GM20000 (cell line): ENCODE measurements at places on chromosomes 7 and 10.
A peak's percentile ranks its signal among the peaks of the same experiment; 100 is the strongest.

DNA sequence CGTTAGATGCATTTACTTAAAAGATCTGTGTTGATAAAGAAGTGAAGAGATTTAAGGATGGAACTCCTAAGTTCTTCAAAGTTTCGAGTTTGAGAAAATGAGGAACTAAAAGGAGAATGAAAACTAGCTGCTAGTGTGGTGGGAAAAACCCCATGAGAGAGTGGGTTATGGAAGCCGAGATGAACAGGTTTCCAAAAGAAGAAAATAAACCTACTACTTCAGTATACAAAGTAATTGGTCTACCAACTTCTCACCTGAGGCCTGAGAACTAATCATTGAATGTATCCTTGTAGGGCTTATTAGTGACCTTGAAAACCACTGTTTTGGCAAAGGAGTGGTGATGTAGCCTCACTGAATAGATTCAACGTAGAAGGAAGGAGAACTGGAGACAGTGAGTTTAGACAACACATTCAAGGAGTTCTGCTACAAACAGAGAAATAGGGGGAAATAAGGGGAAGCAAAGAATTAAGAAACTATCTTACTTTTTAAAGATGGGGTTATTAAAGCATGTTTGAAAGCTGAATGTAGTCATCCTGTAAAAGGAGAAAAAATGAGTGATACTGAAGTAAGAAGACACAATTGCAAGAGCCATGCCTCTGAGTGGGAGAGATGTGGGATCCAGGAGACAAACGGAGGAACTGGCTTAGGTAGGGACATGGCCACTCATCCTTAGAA is 50.8 kb downstream of the CH25H start:
- no peak for DNase-seq

DNA sequence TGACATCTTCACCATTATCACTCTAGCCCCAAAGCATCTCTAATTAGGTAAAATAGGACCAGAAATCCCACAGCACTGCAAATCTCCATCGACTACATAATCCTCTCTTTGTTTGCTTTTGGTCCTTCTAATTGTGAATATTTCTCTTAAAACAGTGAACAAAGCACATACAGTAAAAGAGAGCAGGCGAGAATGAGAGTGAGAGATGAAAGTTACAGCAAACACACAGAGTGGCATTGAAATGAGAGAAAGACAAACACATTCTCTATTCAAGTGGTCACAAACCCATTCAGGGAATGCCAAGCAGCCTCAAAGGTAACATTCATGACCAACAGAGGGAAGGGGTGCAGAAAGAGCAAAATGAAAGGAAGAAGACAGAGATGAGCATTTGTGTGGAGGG is 109.8 kb upstream of the PTN start:
- no peak for DNase-seq

- no peak for DNase-seq
Measured at GRCh38 chr10:101444058-101444898, 90.3 kb downstream of the BTRC start.

DNA sequence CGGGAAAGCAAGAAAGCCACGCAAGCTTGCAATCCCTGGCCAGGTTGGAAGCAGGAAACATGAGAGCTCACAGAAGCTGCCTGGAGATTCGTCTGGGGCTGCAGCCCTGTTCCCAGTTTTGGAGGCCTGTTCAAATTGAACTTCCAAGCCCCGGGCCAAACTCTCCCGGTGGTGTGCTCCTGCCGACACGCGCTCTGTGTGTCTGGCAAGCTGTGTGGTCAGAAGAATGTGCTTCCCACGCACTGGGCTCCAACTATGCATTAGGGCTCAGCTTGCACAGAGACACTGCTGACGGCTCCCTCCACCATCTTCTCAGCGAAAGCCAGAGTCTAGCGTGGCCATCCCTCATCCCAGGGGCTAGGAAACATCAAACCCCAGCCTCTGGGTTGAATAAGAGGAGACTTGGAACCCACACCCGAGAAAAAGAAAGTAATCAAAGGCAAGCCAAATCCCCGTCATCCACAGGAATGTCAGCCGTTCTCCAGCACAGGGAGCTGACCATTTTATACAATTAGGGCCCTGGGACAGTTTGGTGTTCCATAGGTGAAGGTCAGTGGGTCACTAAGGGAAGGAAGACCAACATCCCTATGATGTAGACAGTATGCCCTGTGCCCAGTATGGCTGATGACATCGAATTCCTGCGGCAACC is 107.2 kb downstream of the FGFR2 start:
- DNase-seq, result no peak

- peak; percentile 41 for DNase-seq
Measured at GRCh38 chr7:41696323-41696916, 6.5 kb downstream of the INHBA start.

DNA sequence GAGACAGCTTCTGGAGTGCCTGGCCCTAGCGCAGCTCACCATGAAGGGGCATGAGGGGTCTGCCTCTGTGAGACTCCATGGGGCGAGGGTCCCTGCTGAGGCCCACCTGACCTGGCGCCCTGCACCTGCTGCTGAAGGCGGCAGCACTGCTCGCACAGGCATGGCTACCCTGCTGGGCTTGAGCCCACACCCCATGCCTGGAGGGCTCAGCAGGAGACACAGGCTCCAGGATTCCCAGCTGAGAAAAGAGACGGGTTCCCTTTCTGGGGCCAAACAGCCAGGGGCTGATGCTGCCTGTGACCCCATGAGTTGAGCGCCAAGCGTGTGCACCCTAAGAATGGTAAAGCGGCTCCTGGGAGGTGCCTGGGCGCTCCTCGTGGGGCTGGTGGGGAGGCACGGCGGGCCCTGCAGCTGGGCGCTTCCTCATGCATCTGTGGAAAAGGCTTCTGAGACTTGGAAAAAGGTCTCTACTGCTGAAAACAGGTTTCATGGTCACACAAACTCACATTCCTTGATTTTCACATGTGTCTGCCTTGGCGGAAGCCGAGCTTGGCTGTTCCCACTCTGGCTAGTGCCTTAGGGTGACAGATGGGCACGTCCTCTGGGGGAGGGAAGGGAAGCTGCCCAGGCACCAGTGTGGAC is 233.4 kb downstream of the ZMYND11 start:
- DNase-seq, result no peak

DNA sequence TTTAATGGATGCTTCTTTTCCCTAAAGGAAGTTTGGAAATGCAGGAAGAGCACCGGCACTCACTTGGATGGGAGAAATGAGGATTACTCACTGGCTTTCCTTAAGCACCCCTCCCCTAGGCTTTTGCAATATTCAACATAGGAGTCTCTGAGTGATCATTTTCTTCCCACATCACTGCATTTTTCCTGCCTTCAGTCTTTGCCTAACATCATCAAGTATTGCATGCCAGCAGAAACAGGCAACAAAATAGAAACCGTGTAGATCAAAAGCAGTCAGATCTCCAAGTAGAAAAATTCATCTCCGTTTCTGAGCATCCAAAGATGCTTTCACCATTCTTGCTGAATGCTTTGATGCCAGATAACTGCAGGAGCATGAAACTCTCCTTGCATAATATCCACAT is 119.9 kb downstream of the ADCYAP1R1 start:
- DNase-seq, result no peak

GRCh38 chr7:12431886-12432556 is 28.4 kb upstream of the VWDE start:
- DNase-seq, result no peak

- no peak for DNase-seq
Measured at GRCh38 chr10:130177250-130177649, 41.1 kb downstream of the GLRX3 start.

DNA sequence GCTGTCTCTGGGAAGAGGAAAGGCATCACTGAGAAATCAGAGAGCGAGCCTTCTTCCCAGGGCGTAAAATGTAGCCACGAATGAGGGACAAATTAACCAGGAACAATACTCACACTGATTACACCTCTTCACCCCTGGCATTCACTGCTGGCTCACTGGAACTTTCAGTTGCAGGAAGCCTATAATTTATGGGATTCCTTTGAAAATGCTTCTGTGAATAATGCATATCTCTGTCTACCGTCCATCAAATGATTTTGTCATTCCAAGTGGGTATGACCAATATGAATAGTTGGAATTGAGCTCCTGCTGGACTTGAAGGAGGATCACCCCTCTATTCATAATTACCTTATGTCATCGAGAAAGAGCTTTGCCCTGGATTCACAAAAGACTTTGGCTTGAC is 360.3 kb upstream of the FZD8 start:
- no peak for DNase-seq

- no peak for DNase-seq
Measured at GRCh38 chr10:10293041-10293440, 724.6 kb upstream of the CELF2 start.

GRCh38 chr10:1299041-1299726 is 243.0 kb downstream of the WDR37 start:
- peak; percentile 33 for DNase-seq

DNA sequence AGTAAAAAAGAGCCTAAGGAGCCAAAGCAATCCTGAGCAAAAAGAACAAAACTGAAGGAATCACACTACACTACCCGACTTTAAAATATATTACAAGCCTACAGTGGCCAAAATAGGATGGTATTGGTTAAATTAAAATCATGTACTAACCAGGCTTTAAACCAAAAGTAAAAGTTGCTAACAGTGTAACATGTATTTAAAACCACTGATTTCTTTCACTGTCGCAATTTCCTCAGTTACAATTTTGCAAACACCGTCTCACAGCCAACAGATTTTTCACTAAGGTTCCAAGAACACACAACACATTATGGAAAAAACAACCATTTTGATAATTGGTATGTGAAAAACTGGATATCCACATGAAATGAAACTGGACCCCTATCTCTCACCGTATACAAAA is 74.0 kb downstream of the JMJD1C start:
- no peak for DNase-seq

DNA sequence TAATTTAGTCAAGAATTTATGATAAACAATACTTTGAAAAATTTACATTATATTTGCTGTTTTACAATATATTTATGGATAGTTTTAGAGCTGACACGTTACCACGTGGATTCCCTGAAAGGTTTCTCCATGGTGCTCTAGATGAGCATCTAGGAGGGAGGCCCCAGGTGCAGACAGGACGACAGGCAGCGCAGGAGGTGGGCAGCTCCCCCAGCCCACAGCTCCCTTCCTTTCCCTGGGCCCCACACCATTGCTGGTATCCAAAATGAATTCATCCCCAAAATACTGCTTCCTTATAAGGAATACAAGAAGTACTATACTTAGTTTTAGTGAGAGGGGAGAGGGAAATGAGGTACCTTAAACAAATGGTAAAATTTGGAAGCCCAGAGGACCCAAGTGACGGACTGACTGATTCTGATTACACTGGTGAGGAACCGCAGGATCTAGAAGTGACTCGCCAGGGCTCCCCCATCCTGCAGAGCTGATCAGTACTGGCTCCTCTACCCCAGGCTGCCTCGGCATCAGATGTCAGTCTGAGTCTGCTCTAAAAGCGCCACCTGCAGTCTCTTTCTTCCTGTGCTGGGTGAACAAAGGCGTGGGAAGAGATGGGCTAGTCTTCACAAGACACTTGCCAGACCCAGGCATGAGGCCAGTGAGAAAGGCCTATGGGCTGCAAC is 89.2 kb downstream of the DLG5 start:
- peak; percentile 85 for DNase-seq

DNA sequence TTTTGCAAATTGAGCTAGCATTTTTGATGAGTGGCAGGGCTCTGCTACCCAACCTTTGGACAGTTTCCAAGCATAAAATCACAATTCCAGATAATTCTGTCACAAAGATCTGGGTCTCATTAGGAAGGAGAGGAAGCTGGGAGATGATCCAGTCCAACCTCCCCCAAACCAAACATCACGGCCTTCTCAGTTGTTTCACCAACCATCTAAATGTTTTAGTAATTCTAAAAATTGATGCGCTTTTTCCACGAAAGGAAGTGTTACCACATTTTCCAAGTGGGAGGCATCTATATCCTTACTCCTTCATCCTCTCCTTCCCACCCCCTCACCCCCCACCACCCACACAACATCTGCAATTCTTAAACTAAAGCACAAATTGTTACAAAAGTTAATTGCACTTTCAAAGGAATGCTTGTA is 108.3 kb downstream of the EGFR start:
- no peak for DNase-seq

GRCh38 chr10:11147722-11148121 is 130.1 kb downstream of the CELF2 start:
- no peak for DNase-seq

DNA sequence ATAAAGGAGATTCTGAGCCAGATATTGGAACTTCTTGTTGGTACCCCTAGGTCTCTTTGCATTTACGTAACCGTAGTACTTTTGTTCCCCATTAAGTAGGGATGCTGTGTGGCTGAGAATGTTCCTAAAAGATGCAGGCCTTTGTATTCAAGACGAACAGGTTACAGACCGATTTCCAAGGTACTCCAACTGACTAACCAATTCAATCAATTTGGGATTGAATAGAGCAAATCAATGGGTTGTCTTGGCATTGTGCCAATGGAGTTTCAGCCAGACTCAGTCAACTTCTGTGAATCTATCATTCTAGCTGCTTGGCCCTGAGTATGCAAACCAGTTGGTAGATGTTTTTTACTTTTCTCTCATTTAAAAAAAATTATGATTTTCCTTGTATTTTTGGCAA is 347.3 kb upstream of the NPVF start:
- DNase-seq, result no peak

GRCh38 chr10:49751636-49752510 is 10.2 kb downstream of the OGDHL start:
- no peak for DNase-seq

DNA sequence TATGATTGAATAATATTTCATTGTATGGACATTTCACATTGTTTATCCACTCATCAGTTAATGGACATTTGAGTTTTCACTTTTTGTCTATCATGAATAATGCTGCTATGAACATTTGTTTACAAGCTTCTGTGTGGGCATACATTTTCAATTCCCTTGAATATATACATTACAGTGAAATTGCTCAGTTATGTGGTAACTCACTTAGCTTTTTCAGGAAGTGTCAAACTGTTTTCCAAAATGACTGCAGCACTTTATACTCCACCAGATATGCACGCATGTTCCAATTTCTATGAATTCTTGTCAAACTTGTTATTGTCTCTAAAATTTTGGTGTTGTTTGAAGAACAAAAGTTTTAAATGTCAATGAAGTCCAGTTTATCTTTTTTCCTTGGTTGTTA is 401.2 kb downstream of the THSD7A start:
- no peak for DNase-seq

DNA sequence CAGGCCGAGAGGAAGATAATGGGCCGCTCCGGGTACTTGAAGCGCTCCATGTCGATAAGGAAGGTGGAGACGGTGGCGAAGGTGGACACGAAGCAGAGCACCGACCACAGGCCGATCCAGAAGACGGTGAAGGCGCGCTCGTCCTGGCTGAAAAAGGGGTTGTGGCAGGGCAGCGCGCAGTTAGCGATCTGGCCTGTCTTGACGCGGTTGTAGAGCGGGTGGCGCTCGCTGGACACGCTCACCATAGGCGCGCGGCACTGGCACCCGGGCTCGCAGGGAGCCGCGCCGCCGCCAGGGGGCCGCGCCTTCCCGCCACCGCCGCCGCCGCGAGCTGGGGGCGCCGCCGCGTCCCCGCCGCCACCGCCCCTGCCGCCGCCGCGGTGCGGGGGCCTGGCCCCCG is 1.6 kb downstream of the FZD8 start:
- peak; percentile 86 for DNase-seq

DNA sequence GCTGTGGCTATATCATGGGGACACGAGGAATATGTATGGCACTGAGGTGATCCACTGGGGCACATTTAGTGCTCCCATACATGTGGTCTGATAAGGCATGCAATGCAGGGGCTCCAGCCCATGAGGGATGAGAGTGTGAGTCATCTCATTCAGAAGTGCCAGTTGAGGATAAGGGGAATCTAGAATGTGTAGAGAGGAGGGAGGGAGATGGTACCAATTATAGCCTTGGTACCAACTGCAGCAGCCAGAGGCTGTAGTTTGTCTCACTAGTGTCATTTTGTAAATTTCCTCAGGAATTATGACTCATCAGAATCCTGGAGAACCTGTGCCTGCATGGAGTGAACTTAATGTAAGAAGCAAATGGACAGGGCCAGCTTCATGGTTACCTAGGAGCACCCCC is 46.2 kb downstream of the LAMB4 start:
- DNase-seq, result no peak
